ENCODE measurements at places on chromosomes 2 and 18.

DNA sequence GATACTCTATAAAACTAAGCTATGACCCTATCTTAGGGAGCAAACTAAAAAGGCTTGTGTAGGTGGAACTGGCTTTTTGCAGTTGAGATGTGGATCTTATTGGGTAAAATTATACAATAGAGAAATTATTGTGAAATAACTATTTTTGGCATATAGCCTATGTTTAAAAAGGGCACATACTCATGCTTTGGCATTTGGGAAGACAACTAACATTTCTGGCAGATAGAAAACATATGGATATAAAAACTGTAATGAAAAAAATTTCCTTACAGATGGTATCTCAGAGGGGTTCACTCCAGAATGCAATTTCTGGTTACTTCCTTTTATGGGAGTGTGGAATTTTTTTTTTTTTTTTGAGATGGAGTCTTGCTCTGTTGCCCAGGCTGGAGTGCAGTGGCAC lies 120.1 kb upstream of the CCDC195 start:
- DNase-seq, result no peak

DNA sequence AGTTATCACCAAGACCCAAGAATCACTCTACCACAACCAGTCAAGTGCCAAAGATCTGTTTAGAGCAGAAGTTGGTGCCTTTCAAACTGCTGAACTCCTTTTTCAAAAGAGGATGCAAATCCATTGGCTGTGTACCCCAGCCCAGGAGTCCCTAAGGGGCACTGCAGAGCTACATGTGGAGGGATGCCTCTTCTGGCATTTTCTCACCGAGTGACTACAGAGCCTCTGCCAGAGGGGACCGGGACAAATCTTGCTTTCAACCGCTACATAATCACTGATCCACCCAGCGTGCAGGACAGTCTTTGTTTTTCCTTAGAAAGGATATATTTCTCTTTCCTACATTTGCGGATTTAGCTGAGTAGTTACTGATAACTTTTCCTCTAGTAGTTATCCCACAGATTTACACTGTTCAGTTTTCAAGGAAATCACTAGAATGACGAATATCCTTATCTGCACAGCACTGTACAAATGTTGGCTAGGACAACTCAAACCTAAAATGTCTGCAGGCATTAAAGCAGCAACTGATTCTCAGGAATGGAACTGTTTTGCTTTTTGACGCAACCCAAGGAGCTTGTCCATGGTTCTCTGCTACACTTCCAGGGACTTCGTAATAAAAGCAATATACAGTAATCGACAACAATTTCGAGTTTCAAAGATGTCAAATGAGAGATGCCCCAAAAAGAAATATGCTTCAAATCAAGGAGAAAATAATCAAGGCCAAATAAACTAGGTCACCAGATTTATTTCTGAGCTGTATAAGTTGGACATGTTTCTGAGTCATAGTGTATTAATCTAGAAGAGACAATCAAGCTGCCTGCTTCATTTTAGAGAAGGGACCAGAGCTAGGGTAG lies 24.1 kb downstream of the EPB41L3 start:
- no peak for DNase-seq

- DNase-seq, result no peak
These were observed 89.2 kb downstream of the NFATC1 start for GRCh38 chr18:79484661-79485621.

- DNase-seq, result no peak
These were observed 229.9 kb upstream of the HDAC4 start for GRCh38 chr2:239630618-239631286.

GRCh38 chr2:221724631-221725203 lies 152.6 kb upstream of the EPHA4 start:
- no peak for DNase-seq

GRCh38 chr2:134231301-134231964 lies 22.4 kb upstream of the MGAT5 start:
- DNase-seq, result no peak

DNA sequence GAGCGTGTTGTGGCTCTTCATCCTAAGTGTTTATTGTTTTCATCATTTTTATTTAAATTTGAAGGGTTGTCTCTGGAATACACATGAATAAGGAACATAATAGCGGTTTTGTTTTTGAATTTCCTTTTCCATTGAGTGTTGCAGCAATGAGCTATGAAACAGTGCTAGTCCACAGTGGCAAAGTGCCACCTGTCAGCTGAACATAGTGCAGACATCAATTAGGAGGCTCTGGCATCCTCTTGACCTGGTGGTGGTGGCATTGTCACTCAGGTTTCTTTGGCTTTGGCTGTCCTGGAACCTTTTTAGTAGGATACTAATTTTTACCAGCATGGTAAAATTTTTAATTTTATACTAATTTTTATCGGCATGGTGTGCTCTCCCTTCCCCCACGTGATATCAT lies 63.2 kb downstream of the UGGT1 start:
- no peak for DNase-seq

DNA sequence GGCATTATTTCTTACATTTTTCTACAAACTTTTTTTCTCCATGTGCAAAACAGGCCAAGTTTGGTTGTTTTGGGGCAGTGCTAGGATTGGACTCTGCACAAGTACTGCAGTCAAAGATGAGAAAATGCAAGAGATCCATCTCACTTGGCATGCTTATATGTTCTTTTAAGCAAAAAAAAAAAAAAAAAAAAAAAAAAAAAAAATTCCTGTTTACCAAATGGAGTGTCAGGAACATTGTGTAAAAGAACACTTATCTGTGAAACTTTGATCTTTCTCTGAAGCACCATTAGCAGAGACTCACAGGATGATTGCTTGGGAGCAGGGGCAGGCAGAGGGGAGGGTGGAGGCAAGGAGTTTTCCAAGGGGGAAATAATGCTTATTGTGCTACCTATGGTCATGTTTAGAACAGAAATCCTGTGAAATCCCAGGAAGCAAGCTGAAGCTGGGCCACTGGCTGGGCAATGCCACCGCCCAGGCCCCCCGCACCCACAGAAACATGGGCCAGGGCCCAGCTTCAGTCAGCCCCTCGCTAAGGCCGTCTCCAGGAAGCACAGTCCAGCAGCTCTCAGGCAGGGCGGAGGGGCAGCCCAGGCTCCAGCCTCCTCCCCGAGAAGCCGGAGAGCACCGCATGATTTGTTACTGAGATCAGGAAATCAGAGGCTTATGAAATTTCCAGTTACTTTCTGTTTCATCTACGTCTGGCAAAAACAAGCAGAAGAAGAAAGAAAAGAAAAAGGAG lies 229.4 kb downstream of the ZNF516 start:
- DNase-seq, result no peak

DNA sequence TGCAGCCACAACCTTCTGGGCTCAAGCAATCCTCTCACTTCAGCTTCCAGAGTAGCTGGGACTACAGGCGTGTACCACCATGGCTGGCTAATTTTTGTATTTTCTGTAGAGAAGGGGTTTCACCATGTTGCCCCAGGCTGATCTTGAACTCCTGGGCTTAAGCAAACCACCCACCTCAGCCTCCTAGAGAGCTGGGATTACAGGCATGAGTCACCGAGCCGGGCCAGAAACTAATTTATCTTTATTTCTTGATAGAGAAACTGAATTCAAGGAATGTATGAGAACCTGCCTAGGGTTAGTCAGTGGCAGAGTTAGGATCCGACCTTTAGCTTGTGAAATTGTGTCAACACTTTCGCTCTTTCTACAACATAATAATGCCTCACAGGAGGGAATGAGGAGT lies 19.3 kb upstream of the ITGAV start:
- no peak for DNase-seq

DNA sequence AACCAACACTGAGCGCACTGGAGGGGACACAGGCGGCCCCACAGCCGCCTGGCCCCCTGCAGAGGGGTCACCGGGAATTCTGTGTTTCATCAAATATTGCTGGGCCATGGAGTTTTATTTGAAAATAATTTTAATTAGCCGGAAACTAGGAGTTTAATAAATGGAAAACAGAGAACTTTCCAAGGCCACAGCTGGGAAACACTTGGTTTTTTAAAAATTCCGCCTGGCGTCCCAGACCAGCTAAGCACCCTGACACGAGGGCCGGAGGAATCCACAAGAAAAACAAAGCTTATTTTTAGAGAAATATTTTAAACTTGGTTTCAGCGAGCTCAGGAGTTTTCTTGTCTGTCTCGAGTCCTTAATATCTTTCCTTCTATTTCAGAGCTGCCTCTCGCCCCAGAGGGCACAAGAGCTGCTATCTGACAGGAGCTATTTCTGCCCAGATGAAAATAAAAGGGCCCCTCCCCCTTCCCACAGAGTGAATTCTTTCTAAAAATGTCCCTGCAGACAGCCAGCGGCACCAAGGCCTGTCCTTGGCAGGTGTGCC lies 8.2 kb downstream of the ZFP36L2 start:
- no peak for DNase-seq

DNA sequence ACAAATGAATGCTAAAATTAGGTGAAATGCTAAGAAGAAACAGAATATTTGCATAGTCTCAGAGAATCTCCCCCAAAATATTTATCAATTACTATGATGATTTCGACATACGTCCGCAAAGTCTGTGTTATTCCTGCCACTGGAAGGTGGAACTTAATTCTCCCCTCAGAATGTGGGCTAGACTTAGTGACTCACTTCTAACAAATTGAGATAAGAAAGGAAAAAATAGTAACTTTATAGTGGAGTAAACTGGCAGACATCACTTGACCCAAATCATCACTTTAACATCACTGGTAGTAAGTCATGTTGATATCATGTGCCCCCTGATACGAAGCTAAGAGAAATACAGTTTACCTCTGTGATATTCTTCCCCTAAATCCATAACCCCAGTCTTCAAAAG lies 23.5 kb downstream of the HADHB start:
- DNase-seq, result no peak
